ENCODE measurements at places on chromosomes 5 and 9.

DNA sequence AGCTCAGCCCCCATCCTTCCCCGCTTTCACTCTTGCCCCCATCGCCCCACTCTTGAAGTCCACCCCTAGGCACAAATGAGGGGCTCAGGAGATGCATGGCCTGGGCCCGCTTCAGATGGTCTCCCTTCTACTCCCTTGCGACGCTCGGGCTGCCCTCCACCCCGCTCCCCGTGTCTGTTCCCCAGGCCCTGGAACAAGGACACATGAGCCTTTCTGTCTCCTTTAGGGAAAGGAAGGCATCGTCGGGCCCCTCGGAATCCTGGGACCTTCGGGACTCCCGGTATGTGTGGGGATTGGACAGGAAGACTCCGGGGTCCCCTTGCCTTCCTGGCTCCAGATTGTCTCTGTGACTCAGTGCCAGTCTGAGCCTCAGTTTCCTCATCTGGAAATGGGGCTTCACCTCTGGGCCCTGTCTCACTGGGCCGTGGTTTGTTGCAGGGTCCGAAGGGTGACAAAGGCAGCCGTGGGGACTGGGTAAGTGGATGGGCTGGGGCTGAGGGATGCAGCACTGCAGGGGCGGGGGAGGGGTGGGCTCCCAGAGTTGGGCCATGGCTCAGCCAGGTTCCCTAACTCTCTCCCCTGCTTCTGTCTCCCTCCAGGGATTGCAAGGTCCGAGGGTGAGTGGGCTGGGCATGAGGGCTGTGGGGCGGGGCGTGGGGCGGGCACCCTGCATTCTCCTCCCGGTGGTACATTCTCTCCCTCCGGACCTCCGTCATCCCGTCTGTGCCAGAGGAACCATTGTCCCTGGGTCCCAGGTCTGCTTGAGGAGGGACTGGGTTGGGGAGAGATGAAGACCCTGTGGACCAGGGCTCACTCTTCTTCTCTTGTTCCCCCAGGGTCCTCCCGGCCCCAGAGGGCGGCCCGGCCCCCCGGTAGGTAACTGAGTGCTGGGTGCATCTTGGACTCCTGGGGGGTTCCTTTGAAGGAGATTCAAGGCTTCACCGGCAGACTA, 21.8 kb upstream of the ORM1 start:
- no peak for DNase-seq

DNA sequence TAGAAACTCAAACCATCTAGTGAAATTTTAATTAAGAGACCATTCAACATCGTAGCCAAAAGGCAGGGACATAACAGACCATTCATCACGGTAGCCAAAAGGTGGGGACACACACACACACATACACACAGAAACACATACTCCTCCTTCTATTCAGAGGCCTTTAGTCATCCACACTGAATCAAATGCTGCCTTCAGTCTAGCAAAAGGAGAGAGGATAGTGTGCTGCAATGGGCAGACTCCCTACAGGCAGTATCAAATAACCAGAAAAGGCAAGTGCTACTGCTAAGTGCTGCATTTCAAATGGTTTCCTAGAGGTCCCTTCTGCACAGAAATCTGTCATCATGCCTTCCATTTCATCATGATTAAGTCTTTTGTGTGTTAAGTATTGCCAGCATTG, 303.9 kb downstream of the TRIM32 start:
- no peak for DNase-seq

- peak; percentile 91 for DNase-seq
These were observed 227.6 kb upstream of the DMRT1 start for GRCh38 chr9:613771-614347.

DNA sequence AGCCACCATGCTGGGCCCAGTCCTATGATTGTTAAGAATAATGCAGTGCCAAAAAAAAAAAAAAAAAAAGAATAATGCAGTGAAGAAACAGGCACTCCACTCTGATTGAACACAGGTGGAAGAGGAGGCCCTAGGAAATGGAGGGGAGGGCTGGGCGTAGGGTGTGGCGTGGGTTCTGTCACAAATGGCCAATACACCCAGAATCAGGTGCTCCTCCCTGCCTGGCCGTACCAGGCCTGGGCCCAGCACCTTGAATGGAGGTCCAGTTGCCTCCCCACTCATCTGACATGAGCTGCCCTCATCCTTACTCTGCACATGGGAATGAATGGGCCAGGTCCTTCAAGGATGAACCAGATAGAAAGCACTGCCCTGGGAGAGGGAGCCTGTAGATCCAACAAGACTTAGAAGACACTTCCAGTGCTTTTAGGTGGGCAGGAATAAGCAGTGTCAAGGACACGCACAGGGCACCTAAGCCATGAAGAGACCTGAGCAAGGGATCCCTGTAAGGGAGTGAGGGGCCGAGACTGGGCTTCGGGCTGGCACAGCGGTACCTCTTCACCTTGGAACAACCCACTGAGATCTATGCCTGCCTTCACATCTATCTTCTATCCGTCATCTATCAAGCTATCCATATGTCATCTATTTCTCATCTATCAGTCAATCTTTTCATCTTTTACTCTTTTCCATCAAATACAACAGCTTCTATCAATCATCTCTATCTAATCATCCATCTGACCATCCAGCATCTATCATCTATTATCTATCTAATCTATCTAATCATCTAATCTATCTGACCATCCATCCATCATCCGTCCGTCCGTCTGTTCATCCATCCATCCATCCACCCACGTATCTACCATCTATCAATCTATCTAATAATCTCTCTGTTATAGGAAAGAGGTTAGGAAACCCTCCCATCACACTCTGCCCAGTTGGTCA, 15.9 kb downstream of the NINJ1 start:
- no peak for DNase-seq

DNA sequence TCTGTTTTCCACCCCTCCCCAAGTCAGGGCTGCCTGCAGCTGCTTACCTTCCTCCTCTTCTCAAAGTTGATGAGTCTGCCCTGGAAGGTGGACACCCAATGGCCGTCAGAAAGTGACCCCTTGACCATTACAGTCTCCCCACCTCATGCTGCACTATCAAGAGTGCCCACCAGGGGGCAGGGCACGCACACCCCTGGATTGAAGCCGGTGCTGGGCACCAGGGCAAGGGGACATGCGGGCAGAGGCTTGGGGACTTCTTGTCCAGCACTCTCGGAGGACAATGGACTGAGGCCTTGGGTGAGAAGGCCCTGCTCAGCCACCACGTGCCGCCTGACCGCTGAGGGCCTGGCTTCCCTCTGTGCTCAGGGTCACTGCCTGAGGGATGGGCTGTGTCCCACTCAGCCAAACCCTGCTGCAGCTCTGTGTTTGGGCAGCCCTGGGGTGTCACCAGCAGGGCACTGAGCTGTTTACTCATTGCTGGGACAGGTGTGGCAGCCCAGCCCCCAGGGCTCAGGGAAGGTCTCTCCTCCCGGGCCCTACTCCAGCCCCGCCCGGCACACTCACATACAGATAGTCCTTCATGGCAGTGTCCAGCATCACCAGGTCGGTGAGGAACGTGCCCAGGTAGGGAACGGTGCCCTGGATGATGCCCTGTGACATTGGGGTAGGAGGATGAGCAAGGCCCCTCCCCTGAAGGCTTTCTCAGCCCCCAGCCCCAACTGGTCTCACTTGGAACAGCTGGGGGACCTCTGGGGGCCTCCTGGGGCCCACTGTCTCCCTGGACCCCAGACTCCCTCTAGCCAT, 17.7 kb downstream of the RALGDS start:
- peak; percentile 71 for DNase-seq

- DNase-seq, result no peak
These were observed 246.1 kb downstream of the TRIM32 start for GRCh38 chr9:116933251-116933650.

DNA sequence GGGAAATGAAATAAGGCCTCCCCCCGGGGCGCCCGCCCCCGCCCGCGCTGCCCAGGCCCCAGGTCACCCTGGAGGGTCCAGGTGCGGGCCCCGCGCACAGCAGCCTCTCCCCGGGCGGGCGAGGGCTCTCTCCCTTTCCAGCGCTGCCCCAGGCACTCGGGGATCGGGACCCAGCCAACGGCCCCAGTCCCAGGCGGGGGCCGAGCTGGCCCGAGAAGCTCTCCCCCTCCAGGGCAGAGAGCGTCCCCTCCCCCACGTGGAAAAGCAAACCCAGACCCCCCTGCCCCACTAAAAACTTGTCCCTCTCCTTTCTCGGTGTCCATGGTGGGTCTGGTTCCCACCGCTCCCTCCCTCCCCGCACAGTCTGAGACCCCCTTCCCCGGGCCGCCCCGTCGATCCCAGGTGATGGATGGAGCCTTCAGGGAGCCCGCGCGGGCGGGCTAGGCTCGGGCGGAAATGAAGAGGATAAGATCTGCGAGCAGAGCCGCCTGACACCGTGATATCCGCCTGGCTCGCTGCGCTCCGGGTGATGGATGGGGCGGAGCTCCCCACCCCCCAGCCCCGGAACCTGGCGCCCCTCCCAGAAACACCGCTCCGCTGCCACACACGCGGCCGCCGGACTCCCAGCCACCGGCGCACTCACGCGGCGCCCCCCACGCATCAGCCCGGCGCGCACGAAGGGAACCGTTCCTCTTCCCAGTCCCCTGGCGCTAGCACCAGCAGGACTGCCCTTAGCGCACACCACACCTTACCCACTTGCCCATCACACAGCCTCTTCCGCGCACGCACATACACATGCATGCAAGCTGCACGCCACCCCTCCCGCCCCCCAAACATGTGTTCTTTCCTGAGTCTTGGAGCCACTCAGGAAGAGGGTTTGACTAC, 81.7 kb upstream of the ZBTB43 start:
- peak; percentile 8 for DNase-seq

- peak; percentile 63 for DNase-seq
These were observed 61.0 kb upstream of the RAD23B start for GRCh38 chr9:107222020-107222522.

- DNase-seq, result no peak
These were observed 26.9 kb upstream of the CNOT6 start for GRCh38 chr5:180467028-180467975.

GRCh38 chr5:2557435-2557834, 194.0 kb downstream of the IRX2 start:
- no peak for DNase-seq

- peak; percentile 74 for DNase-seq
These were observed 237.4 kb upstream of the PTGER4 start for GRCh38 chr5:40442346-40442745.

DNA sequence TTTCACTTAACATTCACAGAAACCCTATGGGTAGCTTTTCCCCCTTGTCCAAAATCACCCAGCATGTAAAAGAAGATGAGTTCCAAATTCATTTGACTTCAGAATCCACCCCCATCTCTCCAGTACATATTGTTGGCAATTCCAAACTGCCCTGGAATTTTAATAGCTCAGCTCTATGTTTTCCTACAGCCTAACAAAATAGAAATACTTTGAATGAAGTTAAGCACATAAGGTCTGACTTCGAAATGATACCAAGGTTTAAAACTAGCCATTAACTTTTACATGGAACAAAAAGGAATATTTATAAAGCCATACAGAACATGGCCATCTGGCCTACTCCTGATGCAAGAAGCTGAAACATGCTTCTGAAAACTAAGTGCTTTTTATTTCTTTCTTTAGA, 634.3 kb downstream of the PDE4D start:
- DNase-seq, result no peak

DNA sequence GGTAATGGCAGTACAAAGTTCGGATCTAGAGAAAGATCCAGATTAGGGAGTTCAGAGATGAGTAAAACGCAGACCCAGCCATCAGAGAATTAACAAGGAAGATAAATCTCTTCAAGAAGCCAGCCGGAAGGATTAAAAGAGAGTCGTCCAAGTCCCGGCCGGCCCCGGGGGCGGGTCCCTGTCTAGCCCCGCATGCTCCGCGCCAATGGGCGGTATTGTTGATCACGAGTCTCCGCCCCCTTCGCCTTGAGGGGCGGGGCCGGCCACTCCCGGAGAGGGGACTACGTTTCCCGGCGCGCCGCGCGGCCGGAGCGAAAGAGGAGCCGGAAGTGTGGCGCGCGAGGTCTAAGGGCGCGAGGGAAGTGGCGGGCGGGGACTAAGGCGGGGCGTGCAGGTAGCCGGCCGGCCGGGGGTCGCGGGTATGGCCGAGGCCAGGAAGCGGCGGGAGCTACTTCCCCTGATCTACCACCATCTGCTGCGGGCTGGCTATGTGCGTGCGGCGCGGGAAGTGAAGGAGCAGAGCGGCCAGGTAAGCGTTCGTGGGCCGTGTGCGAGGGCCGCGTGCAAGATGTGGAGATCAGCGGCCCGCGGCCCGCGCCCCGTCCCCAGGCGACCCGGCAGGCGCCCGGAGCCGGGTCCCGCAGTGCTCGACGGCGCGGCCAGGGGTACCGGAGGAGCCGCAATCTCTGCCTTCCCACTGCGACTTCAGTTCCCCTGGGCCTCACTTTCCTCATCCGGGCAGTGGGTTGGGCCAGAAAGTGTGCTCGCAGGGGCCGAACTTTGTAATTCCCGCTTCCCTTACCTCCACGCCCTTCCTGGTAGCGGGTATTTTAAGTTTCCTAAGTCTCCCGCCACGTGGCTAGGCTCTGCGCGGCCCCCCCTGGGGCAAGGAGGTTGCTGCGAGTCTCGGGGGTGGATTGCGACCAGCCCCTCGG, at the start of gene TCOF1:
Gene TCOF1 (plus strand): TSS at position 372 of the 935 bp plus-strand sequence. CDS start 50 bp downstream, at position 422.
- peak; percentile 99 for DNase-seq

- DNase-seq, result no peak
These were observed 85.4 kb downstream of the IRX2 start for GRCh38 chr5:2666081-2666480.

GRCh38 chr9:71816916-71817451, 48.7 kb upstream of the CEMIP2 start:
- DNase-seq, result no peak

DNA sequence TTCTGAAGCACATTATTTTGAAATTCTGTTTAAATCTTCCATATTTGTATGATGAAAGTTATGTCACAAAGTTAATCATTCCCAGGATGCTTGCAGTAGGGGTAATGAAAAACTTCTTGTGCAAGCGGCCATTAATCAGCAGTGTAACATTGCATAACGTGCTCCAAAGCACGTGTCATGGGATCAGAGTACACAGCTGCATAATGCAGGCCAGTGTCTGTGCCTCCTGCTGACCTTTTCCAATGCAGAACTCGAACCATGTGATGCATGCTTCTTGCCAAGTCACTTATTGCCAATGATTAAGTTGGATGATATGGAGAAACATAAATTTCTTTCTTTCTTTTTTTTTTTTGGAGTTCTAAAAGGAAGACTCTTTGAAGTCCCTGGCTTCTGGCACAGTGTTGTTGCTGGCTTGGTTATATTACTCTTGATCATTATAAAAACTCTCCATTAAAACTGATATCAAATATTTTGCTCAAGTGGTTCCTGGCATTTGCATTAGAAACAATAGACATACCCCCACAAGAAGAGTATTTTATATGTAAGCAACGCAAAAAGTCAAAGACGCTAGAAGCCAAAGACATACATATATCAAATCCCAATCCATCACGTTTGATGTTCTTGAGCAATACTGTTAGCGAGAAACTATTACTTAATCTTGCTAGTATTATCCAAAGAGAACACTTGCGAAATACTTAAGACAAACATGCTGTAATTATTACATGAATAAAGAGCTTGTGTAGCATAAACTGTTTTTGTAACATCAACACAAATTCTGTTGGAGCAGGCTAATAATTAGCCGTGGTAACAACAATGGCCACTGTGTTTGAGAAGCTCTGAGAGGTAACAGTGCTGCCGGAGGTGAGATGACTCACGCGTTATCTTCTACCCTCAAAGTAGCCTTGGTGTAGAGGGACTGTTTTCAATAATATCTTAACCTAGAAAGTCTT, 164.2 kb downstream of the AUH start:
- DNase-seq, result peak; percentile 94

- DNase-seq, result peak; percentile 78
These were observed at the start of gene ECM2 for GRCh38 chr9:92535940-92536850. Gene ECM2 (minus strand): TSS chr9:92535990. CDS start chr9:92522866, 13,124 bp downstream.

Data from adipocyte (in vitro differentiated cells).